ENCODE measurements at places on chromosomes 3 and 15.

- DNase-seq, result no peak
Observed at GRCh38 chr3:13025090-13025489, 48.1 kb downstream of the IQSEC1 start.

GRCh38 chr3:58117561-58118181 is 93.1 kb downstream of the DNASE1L3 start:
- no peak for DNase-seq

DNA sequence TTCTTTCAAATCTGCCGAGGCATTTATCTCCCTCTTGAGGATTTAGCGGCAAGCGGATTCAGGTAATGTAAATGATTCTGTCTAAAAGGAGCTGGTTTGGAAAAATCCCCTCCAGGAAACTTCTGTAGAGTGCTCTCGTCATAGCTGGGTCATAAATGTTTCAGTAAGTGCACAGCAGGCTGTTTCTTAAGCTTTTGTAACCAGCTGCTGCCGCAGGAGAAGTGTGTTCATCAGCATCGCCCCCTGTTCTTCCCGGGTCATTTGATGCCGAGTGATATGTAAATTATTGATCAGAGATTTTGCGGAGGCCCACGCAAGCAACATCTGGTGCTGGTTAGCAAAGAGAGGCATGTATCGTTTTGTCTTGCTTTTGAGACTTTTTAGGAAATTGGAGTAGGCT is 53.1 kb downstream of the DNASE1L3 start:
- DNase-seq, result no peak

DNA sequence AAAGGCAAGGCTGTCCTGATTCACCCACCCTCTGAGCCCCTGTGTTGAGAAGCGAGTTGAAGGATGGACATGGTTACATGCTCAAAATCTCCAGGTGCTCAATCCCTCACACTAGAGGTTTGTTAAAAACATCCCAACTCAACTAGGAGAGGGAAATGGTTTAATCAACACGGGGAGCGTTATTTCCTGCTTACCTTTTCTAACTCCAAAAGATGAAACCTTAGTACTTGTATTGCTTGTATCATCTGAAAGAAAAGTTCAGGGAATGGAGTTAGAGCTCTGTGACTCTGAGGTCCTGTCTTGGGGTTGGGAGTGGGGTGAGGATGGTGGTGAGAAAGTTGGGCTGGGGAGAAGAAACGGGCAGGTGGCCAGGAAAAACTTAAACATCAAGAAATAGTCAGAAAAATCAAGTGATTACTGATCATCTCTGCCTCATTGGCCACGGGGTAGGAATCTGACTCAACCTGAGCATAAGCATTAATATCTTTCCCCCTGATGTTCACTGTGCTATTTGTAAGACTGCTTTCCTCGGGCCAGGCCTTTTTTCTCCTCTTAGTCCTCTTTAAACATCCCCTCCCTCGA is 5.9 kb downstream of the MEIS2 start:
- no peak for DNase-seq

DNA sequence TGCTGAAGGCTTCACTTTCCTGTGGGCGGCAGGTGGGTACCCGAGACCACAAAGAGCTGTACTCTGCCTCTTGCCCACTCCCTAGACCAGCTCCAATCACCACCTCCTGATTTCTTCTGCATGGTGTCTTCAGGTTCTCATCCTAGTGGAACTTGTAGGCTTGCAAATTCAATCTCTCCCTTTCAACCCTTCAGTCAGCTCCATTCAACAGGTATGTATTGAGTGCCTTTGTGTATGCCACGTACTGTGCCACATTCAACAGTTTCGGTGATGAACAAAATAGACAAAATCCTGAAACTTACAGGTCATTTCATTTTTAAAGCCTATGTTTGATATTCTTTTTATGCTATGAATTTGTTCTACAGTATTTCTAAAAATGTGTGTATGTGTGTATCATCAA is 5.4 kb upstream of the CLDN11 start:
- DNase-seq, result no peak

GRCh38 chr3:127041264-127041820 is 58.4 kb downstream of the PLXNA1 start:
- DNase-seq, result no peak

DNA sequence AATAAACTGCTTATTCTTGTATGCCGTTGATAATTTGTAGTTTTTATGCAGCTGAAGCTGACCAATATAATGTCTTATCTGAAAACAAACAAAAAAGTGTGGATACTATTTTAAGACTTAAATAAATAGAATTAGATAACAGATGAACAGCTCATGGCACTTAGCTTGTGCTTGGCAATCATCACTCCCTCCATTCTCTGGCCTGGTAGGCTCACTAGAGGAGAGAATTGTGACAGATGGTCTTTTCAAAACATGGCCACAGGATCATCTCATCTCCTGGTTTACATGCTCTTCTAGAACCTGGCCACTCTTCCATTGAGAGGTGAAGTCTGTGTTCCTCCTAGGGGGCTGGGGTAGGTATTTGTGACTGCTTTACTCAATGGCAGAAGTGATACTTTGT is 58.4 kb upstream of the RBP1 start:
- DNase-seq, result no peak

DNA sequence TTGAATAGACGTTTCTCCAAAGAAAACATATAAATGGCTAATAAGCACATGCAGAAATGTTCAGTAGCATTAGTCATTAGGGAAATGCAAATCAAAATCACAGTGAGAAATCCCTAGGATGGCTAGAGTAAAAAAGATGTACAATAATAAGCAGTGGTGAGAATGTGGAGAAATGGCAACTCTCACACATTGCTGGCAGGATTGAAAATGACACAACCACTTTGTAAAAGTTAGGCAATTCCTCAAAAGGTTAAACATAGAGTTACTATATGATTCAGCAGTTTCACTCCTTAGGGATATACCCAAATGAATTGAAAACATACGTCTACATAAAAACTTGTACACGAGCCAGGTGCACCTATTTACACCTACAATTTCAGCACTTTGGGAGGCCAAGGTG is 108.7 kb downstream of the ITPR1 start:
- DNase-seq, result no peak

GRCh38 chr3:51678641-51679040 is 7.6 kb downstream of the TEX264 start:
- no peak for DNase-seq

- DNase-seq, result no peak
Observed at GRCh38 chr3:36579746-36580145, 184.6 kb downstream of the DCLK3 start.

DNA sequence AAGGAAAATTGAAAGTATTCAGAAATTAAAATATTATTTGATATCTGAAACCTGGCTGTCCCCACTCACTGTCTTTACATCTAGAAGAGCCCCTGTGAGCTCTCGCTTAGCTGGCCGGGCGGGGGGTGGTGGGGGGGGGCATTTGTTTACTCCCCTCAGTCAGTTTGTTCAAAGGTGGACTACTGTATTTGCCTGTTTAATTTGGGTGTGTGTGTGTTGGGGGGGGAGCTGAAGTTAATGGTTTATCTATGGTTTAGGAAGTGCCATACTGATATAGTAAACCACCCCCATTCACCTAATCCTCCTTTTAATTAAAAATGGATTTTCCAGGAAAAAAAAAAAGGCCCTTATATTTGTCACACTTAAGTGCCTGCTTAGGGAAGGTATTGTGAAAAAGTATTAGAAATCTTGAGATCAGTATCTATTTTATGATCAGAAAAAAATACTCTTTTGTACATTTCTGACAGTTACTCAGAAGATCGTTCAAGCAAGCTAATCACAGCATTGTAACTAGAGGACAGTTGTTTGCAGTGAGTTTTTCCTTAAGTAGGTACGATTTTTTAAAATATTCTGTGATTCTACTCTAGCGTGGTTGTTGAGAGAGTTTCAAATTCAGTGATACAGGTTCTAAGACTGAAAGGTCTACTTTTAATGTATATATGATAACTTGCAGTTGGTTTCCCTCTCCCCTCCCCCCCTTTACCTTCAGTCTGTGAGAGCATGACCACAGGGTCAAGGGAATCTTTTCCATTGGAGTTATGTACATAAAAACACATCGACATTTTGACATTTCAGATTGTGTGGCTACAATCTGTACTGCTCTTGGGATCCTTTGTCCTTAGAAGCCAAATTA is 8.5 kb downstream of the NR2F2 start:
- DNase-seq, result no peak

DNA sequence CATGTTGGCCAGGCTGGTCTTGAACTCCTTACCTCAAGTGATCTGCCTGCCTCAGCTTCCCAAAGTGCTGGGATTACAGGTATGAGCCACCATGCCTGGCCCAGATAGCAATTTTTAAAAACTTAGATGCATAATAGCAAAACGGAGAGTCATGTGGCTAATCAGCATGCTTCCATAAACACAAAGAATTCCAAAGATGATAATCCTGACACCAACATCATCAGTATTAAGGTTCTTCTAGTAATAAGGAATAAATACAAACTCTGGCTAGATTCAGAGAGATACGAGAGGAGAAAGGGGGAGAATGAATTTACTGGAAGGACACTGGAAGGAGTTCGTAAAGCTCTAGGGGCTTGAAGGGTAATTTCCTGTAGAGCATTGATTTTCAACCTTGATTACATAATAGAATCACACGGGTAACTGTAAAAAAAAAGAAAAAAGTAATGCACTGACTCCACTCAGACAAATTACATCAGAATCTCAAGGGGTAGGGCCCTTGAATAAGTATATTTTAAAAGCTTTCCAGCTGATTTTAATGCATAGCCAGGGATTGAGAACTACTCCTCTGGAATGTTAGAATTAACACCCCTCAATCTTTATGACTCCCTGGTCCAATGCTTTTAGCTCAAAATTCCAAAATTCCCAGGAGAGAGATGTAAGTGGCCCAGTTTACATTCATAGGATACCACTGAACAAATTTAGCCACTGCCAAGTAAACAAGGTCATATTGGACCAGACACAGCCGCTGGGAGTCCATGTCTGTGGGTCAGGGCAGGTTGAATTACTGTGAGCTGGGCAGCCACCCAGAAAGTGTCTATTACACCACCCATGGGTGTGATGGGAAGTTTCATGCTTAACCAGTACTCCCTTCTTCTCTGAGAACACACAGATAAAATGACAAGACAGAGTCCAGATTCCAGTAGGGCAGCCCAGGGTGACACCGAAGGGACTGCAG is 243.9 kb downstream of the TBL1XR1 start:
- DNase-seq, result no peak

DNA sequence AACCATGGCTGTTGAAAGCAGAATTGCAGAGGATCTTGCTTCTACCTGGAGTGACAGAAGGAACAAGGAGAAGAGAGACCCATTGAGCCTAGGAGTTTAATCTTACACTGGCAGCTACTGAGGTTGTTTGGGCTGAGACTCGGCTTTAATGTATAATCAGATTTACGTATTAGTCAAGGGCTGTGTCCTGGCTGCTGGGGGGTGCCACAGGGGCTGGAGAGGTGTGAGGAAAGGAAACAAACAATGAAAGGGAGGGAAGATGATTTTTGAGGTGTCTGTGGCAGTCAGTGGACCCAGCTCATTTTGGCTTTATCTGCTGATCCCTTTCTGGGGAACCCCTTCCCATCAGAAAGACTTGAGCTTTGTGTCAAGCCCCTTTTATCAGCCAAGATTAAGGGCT is 95.7 kb downstream of the PRICKLE2 start:
- DNase-seq, result no peak

DNA sequence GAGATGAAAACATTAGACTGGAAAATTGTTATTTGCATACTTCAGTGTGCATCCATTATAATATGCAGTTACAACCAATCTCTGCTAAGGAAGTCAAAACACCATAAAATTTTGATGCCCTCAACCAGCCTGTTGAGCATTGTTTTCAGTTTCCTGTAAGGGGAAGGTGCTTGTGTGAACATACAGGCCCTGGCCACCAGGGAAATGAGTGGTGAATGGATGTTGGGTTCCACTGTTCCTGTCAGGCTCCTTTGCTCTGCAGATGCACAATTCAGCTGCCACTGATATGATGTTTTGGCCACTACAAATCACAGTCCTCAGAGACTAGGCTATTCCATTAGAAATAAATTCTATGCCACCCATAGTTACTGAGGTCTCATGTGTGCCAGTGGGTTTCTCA is 184.6 kb downstream of the SYNPR start:
- no peak for DNase-seq

DNA sequence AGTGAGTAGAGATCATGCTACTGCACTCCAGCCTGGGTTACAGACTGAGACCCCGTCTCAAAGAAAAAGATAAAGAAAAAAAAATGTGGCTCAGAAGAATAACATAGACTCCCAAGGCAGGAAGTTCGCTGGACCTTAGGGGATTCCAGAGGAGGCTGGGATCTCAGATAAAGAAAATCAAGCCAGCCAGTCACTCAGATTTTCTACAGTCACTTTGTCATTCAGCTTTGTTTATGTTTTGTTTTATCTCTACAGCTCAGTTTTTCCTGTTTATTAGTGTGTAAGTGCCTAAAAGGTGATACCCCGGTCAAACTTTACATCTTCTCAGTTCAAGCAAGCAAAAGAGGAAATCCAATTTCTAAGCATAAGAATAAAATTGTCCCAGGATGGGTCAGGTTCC is 6.3 kb downstream of the TMEM202 start:
- DNase-seq, result no peak

DNA sequence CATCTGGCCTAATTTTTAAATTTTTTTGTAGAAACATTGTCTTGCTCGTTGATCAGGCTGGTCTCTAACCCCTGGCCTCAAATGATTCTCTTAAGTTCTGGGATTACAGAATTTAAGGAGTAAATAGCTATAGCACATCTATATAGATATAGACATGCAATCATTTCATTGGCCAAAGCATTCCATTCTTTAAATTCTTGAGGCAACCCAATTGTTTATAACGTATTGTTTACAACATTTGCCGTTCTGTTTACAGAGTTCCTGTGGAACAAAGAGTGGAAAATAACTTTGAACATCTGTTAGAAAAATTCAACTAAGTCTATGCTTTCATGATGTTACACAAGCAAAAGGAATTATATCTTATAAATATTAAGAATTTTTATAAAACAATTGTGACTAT is 205.2 kb upstream of the ROBO2 start:
- no peak for DNase-seq

- DNase-seq, result no peak
Observed at GRCh38 chr15:69663982-69664381, 211.4 kb downstream of the RPLP1 start.

GRCh38 chr3:160738048-160738447 is 18.0 kb upstream of the PPM1L start:
- no peak for DNase-seq

GRCh38 chr3:99521551-99521950 is 116.8 kb upstream of the COL8A1 start:
- no peak for DNase-seq

DNA sequence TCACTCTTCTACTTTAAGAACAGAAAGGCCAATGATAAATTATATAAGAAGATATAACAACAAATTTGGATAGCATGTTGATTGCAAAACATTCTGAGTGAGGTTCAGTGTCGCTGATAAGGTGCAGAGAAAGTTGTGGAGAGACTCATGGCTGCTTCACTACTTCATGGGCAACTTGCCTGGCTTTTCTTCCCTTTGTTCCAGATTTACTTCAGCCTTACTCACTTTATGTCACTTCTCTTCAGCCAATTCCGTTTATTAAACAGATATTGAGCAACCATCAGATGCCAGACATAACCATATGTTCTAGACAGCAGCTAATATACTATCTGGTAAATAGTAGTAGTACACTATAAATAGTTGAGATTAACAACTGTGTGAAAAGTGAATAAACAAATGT is 150.0 kb upstream of the CHL1 start:
- DNase-seq, result no peak

- no peak for DNase-seq
Observed at GRCh38 chr3:18222686-18223085, 202.5 kb downstream of the SATB1 start.

- DNase-seq, result no peak
Observed at GRCh38 chr3:3281024-3281423, 101.5 kb upstream of the CRBN start.
